Fibroblast of skin of right biceps (primary cell): ENCODE measurements at places on chromosomes 5 and 9.

- peak; percentile 52 for DNase-seq
These were observed 14.0 kb downstream of the ATP10B start for GRCh38 chr5:160837749-160838593.

DNA sequence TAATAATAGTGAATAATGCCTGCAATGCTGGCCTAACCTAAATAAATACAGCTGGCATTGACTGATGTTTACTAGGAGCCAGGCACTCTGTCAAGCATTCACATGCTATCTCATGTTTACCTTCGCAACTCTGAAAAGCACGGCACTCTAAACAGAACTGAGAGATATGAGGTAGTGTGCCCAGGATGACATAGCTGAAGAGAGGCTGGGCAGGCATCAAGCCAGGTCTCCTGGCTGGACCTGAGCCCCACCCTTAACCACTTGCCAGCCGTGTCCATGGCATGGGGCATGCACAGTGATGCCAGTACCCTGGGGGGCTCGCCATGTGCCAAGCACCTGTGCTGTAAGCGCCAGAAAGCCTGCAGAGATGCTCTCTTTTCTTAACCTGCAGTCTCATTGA lies 119.4 kb upstream of the MVB12B start:
- DNase-seq = no peak

- DNase-seq = no peak
These were observed 2.2 kb downstream of the C8G start for GRCh38 chr9:136947028-136947891.

- DNase-seq = no peak
These were observed 220.4 kb upstream of the IRX4 start for GRCh38 chr5:2102819-2103776.

DNA sequence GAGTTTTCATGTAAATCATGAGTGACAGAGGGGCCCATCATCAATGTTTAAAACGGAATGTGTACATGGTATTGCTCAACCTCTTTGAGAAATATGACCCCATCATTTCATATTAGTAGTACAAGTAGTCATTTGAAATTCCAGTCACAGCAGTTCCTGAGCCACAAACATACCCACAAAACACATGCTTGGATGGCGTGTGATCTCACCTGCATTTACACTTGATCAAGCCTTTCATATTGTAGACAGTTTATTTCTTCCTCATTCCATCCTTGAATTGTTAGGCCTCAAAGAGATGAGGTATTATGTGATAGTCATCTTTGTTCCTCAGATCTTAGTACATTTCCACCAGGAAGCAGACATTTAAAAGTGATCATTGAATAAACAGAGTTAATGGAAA lies 96.8 kb upstream of the TAS2R1 start:
- DNase-seq = no peak

DNA sequence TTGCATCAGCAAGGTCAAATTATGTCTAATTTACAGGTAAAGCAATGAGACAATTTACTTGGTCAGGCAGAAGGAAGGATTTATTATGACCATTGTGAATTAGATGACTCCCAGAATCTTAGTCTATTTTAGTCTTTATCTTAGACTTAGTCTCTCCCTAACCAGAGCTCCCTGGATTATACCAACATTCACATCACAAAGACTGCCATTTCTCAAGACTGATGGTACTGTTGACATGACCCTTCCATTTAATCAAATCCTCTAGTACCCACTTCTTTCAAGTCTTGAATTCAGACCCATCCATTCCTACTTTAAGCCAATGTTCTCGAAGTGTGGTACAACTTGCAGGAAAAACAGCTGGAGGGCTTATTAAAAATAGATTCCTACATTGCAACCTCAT lies 257.0 kb downstream of the EFNA5 start:
- DNase-seq = no peak

- DNase-seq = no peak
These were observed 155.1 kb upstream of the SMIM23 start for GRCh38 chr5:171630350-171631065.

- no peak for DNase-seq
These were observed 10.0 kb downstream of the HBEGF start for GRCh38 chr5:140336388-140336787.

DNA sequence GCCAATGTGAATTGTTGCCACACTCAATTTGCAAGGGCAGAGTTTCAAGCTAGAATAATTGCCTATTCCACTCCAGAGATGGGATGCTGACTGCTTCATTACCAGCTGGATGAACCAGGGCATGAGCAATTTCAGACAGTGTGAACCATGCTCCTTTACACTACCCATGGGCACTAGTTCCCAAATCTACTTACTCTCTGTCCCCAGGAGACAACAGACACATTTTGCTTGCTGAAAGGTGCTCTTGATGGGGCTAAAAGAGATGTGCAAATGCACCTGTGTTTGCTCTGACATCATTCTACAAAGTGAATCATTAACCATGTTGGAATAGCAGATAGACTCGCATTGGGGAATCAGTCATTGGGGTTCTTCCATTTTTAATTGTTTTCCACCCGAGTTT lies 522.3 kb upstream of the NUDT12 start:
- DNase-seq = no peak

GRCh38 chr9:119839888-119840287 lies 470.7 kb upstream of the BRINP1 start:
- DNase-seq = no peak

- DNase-seq = peak; percentile 69
These were observed 82.0 kb upstream of the PCAT7 start for GRCh38 chr9:94472806-94473360.

DNA sequence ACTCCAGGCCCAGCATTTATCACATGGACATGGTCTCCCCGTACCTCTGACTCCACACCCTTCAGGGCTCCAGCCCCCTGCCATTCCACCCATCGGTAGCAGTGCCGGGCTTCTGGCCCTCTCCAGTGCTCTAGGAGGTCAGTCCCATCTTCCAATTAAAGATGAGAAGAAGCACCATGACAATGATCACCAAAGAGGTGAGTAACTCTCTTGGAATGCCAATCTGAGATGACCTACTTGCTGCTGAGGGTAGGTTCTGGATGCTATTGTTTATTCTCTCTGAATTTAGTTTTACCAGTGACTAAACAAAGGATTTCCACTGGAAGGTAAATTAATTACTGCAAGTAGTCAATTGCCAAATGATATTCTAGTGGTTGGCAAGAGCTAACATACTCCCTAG lies 80.8 kb downstream of the TLE4 start:
- DNase-seq = peak; percentile 53

DNA sequence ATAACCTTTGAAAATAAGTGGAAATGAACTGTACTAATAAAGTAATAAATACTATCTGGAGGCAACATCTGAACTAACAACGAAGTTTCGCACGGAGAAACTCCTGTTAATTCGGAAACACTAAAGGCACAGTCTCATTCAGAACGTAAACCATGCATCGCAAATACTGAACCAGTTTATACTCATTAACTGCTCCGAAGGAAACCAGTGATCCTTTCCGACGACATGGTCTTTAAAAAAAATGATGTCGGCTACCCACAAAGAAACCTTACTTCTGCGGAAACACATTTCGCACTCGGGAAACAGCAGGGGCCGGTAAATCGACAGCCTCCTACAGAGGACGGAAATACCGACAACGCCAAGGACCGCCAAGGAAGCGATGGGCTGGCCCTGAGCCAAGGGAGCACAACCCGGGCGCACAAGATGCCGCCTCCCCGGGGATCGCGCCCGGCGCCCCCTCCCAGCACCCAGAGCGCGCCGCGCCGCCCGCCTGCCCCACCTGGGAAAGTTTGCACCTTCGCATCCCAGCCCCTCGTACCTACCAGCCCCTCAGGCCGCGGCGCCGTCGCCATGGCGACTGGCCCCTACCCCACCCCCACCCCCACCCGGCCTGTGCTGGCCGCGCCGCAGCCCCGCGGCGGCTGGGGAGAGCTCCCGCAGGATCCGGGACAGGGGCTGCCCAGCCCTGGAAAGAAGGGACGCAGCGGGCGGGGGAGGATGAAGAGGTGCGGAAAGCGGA lies 732 bp downstream of the PRKAA1 start:
- DNase-seq = peak; percentile 77

- peak; percentile 15 for DNase-seq
These were observed 55.7 kb downstream of the ARL15 start for GRCh38 chr5:54254482-54255198.

DNA sequence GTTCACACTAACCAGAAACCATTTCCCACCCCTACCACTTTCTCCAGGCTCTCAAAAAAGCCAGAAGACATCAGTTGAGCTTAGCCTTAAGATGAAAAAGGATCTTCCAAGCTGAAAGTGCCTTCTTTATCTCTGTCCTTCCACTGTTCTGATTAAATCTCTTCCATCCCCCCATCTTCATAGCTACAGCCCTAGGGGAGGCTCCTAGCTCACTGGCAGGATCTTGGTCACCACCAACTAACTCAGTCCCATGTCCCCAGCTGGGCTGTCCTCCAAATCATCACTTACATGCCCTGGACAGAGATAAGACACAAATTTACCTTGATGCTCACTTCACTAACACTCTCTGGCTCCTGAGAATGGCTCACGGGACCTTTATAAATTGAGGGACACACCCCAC lies 14.3 kb downstream of the LCP2 start:
- DNase-seq = no peak

DNA sequence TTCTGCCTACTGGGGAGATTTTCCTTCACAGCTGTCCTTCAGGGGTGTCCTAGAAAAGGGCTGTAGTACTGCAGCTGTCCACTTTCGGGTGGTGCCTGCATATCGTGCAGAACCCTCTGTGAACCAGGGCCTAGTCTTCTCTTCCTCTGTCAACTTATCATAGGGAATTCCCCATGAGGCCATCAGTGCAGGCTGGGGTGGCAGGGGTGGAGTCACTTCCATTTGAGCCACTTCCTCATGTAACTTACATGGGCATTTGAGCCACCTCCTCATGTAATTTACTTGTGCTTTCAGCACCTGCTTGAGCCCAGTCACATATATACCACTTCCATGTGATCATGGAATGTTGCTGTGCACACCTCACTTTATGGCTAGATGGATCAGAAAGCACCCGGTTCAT lies 742.0 kb upstream of the RGMB start:
- DNase-seq = no peak

- DNase-seq = no peak
These were observed 189.1 kb downstream of the GABRG2 start for GRCh38 chr5:162256711-162257110.

DNA sequence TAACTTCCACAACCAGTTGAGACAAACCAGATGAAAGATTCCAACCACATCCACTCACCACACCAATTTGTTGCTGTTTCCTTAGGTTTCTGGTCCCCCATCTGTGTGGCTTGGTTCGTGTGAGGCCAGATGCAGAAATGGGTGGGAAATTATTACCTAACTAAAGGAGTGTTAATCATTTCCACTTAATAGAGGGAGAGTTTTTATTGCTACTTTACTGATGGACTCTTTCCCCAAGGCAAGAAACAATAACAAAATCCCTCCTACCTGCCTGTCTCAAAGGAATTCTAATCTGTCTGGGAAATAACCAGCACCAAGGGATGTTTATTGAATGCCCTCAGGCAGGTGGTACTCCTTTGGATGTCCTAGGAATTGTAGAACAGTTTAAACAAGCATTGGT lies 76.3 kb downstream of the TMEM167A start:
- DNase-seq = peak; percentile 3

DNA sequence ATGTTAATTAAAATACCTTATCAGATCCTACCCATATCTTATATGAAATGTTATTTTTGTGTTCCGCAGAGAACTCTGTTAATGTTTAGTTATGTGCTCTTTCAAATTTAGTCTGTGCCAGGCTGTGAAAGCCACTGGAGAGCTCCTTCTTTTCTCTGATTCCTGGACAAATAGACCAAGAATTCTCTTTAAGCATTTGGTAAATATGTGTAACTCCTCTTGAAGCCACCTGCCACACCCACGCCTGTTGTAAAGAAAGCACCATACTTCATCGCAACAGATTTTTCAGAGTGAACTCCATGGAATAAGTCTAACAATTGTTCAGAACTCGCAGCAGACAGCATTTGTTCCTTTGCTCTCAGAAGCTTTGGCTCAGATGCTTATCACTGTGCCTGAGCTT lies 301.1 kb downstream of the FAM170A start:
- DNase-seq = no peak

DNA sequence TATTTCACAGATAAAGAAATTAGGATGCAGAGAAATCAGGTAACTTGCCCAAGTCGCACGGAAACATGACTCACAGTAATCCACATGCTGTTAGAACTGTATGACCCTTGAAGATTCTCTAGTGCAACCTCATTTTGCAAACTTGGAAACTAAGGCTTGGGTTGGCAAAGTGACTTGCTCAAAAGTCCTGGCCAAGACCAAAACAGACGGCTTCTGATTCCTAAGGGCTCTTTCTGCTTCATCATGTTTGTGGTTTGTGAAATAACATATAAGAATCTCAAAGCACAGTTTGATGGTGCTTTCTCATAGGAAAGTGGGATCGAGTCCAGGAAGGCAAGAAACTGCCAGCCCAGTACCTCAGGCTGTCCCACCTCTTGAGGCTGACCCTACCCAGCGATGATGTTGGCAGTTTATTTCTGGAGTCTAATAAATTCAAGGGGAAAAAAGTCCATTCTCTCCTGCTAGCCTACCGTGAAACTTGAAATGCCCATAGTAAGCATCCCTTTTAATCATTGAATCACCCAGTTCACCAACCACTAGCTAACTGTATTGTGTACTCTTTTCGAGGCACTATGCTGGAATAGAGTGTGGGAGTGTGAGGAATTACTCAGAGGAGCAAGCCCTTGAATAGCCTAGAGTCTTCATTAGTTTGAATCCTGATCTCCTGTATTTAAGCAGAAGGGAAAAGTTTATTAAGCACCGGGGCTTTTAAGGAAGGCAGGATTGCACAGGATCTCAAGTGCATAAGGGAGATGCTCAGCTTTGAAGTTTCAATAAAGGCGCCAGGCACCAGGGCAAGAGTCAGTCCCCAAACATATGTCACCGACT lies 14.1 kb downstream of the CAPSL start:
- peak; percentile 91 for DNase-seq
